ENCODE measurements at places on chromosomes 12 and 14.
A peak's percentile ranks its signal among the peaks of the same experiment; 100 is the strongest.

DNA sequence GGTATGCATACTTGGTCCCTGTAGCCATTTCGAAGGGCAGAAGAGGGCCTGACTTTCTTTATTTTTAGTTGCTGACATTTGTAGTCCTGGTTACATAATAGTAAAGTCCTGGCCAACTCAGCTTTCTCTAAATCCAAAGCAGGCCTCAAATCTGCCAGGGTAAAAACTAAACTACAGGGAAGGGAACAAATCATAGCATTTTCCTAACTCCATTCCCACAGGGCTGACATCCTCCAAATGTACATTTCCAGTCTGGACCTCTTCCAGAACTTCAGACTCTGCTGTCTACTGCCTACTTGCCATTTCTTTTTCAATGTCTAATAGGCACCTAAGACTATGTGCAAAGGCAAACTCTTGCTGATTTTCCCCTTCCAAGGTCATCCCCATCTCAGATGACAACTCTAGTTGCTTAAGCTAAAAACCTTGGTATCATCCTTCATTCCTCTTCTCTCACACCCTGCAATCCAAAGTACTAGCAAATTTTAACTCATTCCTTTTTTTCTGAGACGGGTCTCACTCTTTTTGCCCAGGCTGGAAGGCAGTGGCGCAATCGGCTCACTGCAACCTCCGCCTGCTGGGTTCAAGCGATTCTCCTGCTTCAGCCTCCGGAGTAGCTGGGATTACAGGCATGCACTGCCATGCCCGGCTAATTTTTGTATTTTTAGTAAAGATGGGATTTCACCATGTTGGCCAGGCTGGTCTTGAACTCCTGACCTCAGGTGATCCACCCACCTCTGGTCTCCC lies 2.0 kb downstream of the DDIT3 start:
- no peak for DNase-seq

DNA sequence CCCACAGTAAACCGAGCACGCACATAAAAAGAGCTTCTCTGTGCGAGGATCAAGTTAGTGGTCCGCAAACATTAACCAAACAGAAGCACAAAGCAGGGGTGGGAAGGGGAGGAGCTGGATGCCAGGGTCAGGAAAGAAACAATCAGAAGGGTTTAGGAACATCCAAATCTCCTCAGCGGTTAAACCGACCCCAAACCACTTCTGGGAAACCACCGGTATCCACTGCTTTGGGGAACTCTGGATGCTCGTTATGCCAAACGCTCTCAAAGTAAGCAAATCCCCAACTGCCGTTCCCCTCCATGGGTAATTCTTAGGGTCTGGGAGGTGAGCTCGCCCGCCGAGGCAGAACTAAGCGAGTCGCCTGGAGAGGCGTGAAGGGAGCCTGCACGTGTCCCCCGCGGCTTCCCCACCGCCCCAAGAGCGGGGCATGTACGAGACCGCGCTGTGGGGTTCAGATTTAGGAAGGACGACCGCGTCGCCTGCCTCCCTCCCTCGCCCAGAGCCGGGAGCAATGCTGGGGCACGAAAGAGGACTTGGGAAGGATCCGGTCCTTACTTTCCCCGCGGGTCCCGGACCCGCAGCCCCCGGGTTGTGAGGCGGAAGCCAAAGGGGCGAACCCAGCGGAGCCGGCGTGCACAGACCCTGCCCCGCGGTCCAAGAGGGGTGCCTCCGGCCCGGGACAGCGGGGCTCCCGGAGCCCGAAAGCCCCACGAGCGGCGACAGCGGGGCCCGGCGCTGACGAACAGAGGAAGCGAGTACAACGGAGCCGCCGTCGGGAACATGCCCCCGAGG lies 711 bp downstream of the SBNO1 start:
- DNase-seq, result peak; percentile 74

DNA sequence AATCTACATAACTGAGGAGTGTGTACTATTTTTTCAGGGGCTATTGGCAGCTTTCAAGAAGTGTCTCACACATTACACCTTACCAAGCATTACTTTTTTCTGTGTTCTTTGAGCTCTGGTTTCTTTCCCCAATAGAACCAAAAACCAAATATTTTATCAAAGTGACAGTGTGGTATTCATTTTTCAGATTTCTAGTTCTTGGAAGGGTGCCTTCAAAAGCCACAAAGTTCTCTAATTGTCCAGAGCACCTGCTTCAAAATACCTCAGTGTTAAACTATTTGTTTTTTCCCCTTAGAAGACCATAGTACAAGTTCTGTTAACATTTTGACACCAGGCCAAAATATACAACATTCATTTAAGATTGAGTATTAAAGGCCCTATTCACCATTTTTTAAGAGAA lies 515.7 kb downstream of the ETNK1 start:
- DNase-seq, result no peak

DNA sequence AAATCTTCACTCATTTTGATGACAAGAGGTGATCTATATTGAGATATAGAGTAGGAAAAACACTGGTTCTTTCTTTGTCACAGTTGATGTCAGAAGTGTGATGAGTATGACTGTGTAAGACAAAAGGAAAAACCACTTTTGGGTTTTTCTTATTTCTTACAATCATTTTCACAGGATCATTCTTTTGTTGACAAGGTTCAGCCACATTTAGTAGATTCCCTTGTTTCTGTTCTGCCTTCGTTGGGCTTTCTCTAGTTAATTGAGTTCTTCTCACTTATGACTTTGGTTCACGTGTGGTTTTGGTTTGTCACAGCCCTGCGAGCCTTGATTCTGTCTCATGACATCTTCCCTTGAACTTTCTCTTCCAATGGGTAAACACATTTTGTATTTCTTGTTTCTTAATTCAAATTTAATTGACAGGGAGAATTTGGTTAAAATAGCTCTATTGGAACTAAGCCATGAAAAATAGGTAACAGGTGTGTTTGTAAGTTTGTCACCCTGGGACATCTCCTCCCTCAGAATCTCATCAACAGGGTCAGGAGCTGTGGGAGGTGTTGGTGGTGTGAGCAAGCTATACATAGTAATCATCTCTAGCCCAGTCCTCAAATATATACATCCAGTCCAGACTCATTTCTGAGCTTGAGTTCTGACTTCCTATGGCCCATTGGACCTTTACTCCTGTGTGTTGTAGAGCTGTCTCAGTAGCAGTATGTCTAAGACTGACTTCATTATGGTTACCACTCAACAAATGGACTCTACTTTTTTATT lies 255.3 kb downstream of the BMP4 start:
- DNase-seq, result no peak

GRCh38 chr12:68264857-68265256 lies 11.5 kb upstream of the IL22 start:
- no peak for DNase-seq

- DNase-seq, result no peak
Measured at GRCh38 chr12:115763376-115763775, 514.1 kb downstream of the MED13L start.

GRCh38 chr14:94550041-94550440 lies 11.2 kb upstream of the SERPINA4 start:
- no peak for DNase-seq

GRCh38 chr12:114131824-114132223 lies 165.7 kb upstream of the RBM19 start:
- DNase-seq, result no peak

GRCh38 chr14:91885839-91886238 lies 18.5 kb upstream of the TC2N start:
- DNase-seq, result no peak

GRCh38 chr12:2450553-2450952 lies 344.2 kb upstream of the FKBP4 start:
- no peak for DNase-seq

DNA sequence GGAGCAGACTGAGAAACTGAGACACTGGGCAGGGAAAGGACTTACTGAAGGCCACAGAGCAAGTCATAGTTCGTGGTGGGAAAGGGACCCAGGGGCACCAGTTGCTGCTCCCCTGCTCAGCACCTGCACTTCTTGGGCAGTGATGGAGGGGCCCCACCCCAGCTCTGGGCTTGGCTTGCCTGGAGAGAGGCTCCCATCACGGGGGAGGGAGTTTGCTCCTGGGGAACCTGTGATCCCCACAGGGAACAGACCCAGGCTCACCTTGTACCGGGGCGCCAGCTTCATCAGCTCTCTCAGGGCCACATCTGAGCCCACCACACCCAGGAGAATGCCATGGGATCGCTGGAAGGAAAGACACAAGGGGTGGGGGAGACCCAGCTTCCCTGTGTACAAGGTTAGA lies 39.8 kb downstream of the CACNA2D4 start:
- no peak for DNase-seq

- DNase-seq, result no peak
Measured at GRCh38 chr12:113330505-113330904, 4.4 kb downstream of the SLC8B1 start.

- no peak for DNase-seq
Measured at GRCh38 chr14:105150026-105150367, 18.6 kb downstream of the JAG2 start.

DNA sequence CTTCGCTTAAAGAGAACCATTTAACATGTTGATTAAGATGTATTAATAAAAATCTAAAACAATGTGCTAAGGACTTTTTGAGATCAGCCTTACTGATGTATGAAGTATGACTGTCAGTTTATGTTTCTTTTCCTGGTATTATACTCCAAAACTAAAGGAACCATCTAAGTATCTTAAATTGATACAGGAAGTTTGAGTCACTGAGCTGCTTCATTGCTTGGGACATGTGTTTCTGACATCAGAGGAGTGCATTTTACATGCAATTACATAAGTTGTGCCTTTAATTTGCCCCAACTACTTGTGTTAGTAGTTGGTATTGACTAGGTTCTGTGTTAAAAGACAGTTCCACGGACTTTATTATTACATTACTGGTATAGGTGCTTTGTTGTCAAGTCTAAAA lies 50.9 kb downstream of the PROX2 start:
- no peak for DNase-seq

GRCh38 chr12:124386661-124387527 lies 92.0 kb downstream of the RFLNA start:
- no peak for DNase-seq

GRCh38 chr12:44748950-44749468 lies 127.1 kb downstream of the NELL2 start:
- no peak for DNase-seq

DNA sequence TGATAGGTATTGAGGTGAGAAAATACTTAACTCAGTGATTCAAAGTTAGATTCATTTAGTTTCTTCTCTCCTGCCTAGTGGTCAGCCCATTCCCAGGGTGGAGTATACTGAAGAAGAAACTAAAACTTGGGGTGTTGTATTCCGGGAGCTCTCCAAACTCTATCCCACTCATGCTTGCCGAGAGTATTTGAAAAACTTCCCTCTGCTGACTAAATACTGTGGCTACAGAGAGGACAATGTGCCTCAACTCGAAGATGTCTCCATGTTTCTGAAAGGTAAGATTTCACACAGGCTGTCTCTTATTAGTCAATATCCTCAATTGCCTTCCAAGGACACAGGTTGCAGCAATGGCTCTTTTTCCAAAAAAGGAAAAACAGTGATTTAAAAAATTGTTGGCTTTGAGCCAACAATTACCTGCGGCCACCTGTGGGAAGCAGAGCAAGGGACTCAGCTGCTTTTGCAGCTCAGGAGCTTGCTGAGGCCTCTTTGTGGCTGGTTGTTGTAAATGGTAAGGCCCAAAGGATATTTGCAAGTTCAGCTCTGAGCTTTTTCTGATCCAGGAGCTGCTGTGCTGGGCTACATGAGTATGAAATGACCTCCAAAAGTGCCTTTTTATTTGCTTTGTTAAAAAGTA lies 33.9 kb downstream of the TPH2 start:
- no peak for DNase-seq

GRCh38 chr12:16027002-16027401 lies 115.9 kb downstream of the DERA start:
- DNase-seq, result no peak

- no peak for DNase-seq
Measured at GRCh38 chr14:92997343-92998061, 74.6 kb downstream of the CHGA start.

DNA sequence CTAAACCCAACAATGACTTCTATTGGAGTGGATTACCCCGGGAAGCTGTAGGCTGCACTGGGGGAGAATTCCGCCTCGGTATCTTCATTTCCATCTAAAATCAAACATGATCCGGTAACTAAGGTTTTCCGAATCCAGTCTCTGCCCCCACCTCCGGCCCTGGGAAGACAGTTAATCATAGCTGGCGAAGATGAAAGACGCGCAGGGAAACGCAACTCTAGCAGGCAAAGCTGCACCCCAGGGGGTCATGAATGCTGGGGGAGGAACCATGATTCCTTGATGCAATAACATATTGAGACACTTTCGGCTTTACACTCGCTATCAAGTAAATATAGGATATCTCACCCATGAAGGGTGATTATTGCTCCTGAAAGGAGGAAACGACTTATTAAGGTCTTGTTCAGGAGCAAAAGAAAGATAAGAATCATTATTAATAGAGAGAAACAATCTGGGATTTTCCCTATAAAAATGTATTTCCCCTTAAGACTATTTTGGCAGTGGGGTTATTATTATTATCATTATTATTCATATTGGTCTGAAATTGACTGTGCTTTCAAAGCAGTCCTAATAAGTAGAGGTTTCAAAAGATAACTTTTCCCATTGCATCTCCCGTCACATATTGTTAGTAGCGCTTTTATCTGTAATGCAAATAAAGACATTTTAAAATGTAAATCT lies 614.9 kb downstream of the VRK1 start:
- DNase-seq, result no peak

DNA sequence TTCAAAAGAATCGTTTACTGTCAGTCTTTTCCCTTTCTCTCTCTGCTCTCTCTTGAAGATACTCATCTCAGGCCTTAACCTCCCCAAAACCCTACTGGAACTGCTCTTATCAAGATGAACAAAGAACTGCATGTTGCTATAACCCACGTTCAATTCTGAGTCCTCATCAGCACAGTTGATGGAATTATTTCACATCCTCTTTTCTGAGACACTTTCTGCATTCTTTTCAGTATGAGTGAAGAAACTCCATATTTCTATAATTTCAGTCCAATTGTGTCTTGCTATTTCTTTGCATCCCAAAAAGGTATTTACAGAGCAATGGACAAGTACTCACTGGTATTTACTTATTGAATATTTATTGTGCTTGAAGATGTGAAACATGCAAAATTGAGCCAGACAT lies 160.1 kb upstream of the CPNE8 start:
- no peak for DNase-seq

DNA sequence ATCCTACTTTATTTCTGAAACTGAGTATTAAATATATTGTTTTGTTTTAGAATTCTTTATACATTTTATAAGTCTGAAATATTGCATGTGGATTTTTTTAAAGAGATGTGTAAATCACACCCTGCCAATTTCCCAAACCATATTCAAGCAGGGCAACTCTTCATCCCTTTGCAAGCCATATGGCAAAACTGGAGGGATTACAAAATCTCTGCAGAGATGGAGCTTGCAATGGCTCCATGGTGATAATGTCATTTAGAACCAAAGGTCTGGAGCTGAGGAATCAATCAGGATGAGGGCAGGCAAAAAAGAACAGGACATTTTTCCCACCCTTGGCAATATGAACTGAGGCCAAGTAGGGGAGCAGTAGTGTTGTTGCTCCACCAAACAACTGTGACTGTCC lies 173.4 kb downstream of the BMP4 start:
- no peak for DNase-seq

GRCh38 chr12:91099341-91099740 lies 12.0 kb downstream of the LUM start:
- DNase-seq, result no peak
